ENCODE measurements at places on chromosomes 1 and 21. TPM values are rescaled to one million over a fixed set of nuclear protein-coding genes. Genes with fewer than 3 reads are reported as not detected.

The EDN2 gene
- not detected for total RNA-seq

The CGN gene
- 128 TPM for total RNA-seq

The LMX1A gene
- total RNA-seq = 0.18 TPM

The SMCP gene
- not detected for total RNA-seq

The ANXA9 gene
- total RNA-seq = 3.5 TPM

The FYB2 gene
- 9.6 TPM for total RNA-seq

The NPPB gene
- total RNA-seq = 9.1 TPM

The LENEP gene
- 0.84 TPM for total RNA-seq

The COL24A1 gene
- total RNA-seq = 1.1 TPM

The ELF3 gene
- total RNA-seq = 71.9 TPM

The OR2M7 gene
- not detected for total RNA-seq

The ACTA1 gene
- 2.5 TPM for total RNA-seq

The AGL gene
- total RNA-seq = 29.4 TPM

The RWDD3 gene
- 32.2 TPM for total RNA-seq

The SLC9A1 gene
- total RNA-seq = 23.3 TPM

The TSTD1 gene
- 54.7 TPM for total RNA-seq

The PLA2G2C gene
- total RNA-seq = not detected

The SH2D5 gene
- total RNA-seq = 0.53 TPM

The FLG2 gene
- not detected for total RNA-seq

The BEND5 gene
- 23.9 TPM for total RNA-seq

The KRTAP11-1 gene
- total RNA-seq = not detected

The PHLDA3 gene
- total RNA-seq = 21.2 TPM

The ZNF695 gene
- 15.1 TPM for total RNA-seq
